Stimulated activated CD8-positive, alpha-beta memory T cell treated with anti-CD3 and anti-CD28 coated beads, Interleukin-4, amount 100 ng/mL, for 48 hours (primary cell): ENCODE measurements at places on chromosomes 2 and 18.

DNA sequence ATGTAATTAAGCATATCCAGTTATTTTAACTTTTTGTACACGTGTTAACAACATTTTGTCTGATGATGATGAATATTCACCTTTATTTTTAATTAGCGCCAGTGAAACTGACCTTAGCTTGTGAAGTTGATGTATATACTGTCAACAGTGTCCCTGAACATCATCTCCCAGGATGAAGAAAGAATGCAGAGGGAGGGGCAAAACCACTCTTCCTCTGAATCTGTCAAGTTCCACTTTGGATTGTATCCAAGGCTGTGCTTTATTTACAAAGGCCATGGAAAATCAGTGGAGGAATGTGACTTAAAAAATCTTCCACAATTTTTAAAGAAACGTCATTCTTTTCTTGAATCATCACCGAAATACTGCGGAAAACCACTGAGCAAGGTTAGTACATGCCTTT is 4.5 kb upstream of the RMDN2 start:
- no peak for DNase-seq

- no peak for DNase-seq
Measured at GRCh38 chr18:37511721-37512298, 53.8 kb downstream of the CELF4 start.

GRCh38 chr2:46036929-46037328 is 260.3 kb upstream of the EPAS1 start:
- no peak for DNase-seq

GRCh38 chr2:149732730-149733290 is 145.2 kb upstream of the MMADHC start:
- DNase-seq, result no peak

GRCh38 chr2:216849987-216850386 is 9.9 kb downstream of the TNP1 start:
- no peak for DNase-seq
